RPMI7951 (cell line): ENCODE measurements at places on chromosomes 1 and 21. TPM values are rescaled to one million over a fixed set of nuclear protein-coding genes. Genes with fewer than 3 reads are reported as not detected.

DNA sequence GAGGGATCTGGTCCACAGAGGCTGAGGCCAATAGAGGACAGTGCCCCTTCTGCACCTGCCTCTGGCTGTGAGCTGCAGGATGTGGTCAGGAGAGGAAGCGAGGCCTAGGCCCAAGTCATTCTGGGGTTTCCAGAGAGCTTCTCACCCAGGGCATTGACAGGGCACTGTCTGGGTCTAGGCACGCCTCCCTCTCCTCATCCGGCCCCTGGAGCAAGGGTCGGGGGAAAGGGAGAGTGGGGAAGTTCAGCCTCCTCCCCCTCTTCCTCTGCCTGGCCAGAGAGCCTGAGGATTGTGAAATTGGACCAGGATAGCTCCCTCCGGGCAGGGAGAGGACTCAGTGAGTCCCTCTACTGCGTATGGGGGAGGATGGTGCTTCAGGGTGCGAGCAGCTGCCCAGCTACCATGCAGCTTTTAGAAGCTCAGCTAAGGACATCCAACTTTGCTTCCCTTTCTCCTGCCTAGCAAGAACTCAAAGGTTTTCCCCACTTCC is 6.3 kb upstream of the INAVA start:
- DNase-seq = peak; percentile 98

The PTGFRN gene
- 76.1 and 101 TPM in 2 replicates for total RNA-seq

The ANGPTL7 gene
- total RNA-seq = not detected in 2 replicates

DNA sequence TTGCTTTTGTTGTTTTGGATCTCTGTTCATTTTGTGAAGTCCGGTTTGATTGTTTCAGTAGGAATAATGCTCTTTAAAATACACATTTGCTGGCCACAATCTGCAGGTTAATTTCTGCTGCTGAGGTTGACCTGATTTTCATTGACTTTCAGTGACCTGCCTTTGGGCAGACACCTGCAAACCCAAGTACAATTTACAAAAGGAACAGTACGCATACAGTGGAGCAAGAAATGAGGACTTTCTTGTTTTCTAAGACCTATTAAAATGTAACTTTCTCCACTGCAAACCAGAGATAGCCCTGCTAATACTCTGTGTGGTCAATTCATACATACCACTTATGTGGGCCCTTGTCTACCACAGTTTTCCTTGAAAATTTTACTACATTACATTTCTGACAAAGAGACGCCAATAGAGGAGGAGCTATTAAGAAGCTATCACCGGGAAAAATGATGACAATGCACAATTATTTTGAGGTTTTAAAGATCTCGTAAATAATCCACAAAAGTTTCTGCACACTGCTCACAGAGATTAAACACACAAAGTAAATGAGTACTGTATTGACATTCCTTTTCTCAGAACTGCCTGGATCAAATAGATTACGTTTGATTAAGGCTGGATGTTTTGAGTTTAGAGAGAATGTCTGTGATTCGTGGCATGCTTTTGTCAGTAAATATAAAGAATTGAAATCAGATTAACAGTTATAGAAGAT is 141.9 kb downstream of the SDCCAG8 start:
- DNase-seq = no peak

The KCNH1 gene
- 1.3 and 1.6 TPM in 2 replicates for total RNA-seq

DNA sequence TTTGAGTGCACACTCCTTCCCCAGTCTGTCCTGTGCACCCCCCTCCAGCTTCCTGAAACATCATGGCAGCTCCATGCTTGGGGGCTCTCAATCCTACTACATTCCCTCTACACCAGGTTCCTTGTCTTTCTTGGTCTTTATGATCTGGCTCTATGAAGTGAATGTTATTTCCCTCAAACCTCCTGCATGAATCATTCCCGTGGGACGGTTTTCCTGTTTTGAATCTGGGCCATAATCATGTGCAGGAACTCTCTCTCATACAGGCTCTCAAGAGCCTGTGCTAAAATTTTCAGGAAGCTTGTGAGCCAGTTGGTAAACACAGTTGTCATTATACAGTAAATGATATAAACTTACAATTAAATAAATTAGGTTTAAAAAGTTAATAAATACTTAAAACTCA is 89.8 kb upstream of the KCNE2 start:
- peak; percentile 16 for DNase-seq

The GABPA gene
- total RNA-seq = 19.0 and 23.8 TPM in 2 replicates

The ASTN1 gene
- not detected in 2 replicates for total RNA-seq

The CA6 gene
- total RNA-seq = not detected in 2 replicates

The ADGRL4 gene
- total RNA-seq = 46.9 and 50.3 TPM in 2 replicates

The ZNF593OS gene
- total RNA-seq = not detected in 2 replicates

- peak; percentile 2 for DNase-seq
These were observed 79.6 kb downstream of the NEGR1 start for GRCh38 chr1:72202761-72203160.

The C1QB gene
- total RNA-seq = not detected in 2 replicates

DNA sequence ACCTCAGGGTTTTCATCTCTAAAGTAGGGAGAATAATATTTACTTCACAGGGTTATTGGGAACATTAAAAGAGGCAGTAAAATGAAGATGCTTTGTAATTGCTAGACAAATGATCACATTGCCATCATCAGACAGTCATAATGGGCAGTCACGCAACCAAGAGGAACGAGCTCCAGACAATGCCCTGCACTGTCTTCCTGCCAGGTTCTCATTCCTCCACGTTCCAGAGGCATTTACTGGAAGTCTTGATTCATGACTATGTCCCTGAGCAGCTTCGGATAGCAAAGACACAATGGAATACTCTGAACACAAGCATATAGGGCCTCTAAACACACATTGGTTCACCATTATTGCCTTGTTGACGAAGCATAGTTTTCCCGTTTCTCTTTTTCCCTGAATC is 389.7 kb downstream of the NTNG1 start:
- peak; percentile 14 for DNase-seq

DNA sequence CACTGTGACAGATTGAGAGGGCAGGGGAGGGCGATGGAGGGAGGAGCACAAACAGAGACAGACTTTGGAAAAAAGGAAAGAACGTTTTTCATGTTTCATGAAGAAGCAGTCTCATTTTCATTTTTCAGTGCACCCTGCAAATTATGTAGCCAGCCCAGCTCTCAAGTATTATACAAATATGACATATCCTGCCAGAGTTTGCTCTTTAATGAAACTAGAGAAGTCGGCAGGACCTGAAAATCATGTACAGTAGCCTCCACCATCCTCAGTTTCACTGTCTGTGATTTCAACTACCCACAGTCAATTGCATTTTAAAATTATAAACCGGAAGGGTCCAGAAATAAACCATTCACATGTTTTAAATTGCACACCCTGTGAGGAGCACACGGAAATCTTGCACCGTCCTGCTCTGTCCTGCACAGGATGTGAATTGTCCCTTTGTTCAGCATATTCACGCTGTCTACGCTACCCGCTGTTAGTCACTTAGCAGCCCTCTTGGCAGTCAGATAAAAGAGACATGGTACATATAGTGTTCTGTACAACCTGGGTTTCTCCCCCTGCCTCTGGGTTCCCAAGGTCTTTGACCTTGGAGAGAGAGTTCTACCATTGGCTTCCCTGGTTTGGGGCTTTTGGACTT is 13.6 kb upstream of the ADARB1 start:
- DNase-seq = no peak

DNA sequence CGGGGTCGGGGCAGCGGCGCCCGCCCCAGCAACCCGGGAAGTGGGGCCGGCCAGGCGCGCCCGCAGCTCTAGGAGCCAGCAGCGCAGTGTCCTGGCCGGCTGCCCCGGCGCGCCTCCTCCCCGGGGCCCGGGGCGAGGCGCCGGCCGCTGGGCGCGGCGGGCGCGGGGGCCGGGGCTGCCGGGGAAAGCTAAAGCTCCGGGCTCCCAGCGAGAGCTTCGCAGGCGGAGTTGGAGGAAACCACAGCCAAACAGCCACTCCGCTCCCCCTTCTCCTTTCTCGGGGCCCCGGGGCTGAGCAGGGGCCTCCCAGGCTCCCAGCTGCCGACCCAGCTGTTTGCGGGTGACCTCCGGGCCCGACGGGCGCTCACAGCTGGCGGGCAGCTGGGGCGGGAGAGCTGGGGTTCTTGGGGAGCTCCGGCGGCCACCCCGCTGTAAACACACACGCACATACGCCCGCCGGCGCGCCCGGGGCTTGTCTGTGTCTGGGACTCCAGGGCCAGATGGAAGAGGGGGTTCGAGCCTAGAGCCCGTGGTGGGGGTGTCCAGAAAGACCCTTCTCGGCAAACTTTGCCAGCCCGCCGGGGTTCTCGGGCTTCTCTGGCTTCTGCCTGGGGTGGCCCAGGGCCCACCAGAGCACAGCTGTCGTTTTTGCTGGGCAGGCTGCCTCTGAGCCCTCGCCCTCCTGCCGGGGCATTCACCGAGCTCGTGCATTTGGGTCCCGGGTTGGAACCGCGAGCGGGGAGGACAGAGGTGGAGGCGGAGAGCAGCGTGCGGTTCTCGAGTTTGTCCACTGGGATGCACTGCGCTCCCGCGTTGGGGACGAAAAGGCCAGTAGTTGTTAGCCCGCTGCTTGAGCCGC is 1.5 kb downstream of the AJAP1 start:
- DNase-seq = peak; percentile 80

The RGS4 gene
- 18.3 and 24.1 TPM in 2 replicates for total RNA-seq

DNA sequence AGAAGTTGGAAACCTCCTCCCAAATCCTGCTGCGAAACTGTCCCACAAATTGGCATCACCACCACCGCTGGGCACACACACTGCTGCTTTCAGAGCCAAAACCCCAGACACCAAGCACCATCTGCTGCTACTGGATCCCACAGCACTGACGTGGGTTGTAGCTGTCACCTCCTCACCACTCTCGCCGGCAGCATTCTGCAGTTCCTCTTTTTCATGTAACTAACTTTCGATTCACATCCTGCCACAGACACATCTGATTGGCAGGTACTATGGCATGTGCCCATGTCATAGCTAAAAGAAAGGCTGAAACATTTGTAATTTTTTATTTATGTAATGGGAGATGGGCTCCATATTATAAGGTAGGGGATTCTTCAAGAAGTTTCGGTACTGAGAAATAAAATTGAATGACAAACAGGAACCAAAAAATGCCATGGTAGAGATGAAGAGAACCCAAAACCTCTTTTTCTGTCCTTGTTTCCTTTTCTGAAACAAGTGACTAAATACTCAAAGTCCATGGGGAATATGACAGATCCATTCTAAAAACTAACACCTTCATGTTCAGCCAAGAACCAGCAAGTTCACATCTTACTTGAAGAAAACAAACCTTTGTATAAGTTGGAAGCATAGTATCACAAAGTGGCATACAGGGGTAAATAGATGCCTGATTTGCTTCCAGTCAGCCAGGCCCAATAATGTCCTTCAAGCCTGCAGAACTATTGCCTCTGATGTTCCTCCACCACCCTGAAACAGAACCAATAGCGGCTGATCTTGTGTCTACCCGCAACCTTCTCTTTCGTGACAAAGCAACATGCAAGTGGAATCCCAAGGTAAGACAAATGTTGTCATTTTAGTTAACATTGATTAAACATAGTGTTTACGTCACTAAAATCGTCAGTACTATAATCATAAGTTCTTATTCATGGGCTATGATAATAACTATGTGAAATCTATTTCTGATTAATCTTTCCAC is 26.6 kb upstream of the RGS13 start:
- DNase-seq = peak; percentile 76
